ENCODE measurements at places on chromosomes 13 and 19.

DNA sequence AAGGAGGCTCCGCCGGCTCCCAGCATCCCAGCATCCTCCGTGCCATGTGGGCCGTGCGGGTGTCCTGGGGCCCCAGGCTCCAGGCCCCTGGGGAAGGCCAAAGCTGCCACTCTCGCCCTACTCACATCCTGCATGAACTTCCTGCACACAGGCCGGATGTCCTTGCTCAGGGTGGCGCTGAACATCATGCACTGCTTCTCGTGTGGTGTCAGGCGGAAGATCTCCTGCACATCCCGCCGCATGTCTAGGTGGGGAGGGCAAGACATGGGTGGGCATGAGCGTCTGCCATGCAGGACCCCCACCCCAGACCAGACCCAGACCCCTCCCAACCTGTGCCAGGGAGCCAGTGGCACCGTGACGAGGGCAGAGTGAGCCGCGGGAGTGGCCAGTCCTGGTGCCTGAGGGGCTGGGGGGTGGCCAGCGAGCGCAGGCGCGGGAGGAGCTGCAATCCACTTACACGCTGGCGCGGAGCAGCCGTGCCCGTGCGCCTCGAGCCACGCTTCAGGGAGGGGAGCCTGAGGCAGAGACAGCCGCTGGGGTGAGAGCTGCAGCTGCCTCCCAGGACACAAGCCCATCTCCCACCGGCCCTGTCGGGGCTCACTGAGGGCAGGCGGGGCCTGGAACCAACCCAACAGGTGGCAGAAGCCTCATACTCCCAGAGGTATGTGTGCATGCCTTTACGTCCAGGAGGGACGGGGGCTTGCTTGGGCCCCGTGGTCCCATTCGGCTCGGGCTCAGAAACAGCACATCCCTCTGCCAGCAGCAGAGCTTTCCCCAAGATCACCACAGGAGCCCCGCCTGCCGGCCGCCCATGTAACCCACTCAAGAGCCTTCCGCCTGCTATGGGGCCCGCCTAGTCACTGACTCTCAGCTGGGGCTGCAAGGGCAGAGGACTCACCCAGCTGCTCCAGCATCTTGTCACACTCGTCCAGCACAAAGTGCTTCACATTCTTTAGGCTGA, 8.8 kb downstream of the DDX39A start:
- DNase-seq: no peak

DNA sequence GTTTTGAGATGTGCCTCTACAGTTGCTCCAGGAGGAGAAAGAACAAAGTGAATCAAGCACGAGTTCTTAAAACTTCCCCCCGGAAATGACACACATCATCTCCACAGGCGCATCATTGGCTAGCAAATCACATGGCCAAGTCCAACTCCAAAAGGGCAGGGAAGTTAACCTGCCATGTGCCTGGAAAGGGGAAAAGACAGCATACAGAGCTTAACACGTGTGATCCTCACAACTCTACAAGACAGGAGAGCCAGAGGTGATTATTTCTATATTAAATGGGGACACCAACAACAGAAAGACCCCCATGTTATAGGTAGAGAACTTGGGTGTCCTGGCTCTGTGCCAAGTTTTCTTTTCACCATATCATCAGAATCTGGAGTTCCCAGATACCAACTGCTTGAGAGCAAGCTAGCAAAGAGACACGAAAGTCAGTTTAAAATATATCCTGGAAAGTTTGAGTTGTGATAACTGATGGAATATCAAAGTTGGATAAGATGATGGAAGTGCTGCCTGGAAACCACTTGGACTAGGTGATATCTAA, 871.1 kb downstream of the UQCRFS1 start:
- DNase-seq: no peak

DNA sequence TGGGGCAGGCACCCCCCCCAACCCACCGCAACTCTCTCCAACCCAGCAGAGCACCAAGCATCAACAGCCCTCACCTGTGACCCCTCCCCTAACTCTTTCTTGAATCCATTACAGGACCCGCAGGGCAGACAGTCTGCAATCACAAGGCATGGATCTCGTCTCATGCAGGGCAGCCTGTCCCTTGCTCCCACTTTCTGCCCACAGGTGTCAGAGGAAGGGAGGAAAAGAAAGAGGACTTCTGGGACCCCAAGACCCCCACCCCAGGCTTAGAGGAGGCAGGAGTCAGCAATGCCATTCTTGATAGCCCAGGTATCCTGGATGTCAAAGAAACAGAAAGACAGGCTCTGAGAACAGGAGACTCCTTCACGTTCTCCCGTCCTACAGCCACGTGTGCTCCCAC, 47.4 kb upstream of the TUBGCP3 start:
- DNase-seq: no peak

GRCh38 chr13:103195762-103196161, 129.5 kb upstream of the SLC10A2 start:
- no peak for DNase-seq

DNA sequence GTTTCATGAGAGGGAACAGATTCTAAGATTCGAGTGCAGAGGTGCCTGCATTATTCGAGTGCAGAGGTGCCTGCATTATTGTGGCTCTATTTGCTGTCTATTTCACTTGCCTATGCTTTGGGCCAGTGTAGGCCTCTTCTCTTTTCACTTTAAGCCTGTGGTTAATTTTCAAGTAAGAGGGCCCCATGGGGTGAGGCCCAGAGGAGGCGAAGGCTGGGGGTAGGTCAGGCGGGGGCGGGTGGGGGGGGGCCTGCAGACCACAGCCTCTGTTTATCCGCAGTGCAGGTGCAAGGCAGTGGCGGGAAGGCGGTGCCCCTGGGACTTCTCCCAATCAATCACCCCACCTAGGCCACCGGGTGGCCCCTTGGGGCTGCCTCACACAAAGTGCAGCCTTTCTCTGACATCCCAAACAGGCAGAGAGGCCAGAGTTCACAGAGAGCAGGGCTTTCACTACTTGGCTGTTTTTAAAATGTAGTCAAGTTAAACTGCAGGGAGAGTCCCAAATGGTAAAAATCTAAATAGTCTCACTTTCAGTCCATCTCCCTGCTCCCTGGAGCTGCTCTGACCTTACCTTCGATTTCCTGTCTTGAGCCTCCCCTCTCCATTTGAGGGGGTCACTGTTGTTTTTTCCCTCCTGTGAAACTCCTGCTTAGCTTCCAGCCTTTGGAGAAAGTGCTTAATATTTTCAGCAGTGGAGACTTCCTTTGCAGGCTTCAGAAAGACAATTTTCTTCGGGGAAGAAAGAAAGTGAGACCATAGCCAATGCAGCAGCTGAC, 249.0 kb downstream of the DLEU7 start:
- no peak for DNase-seq

- DNase-seq: no peak
These were observed 93.3 kb upstream of the UBL3 start for GRCh38 chr13:29943686-29944085.

DNA sequence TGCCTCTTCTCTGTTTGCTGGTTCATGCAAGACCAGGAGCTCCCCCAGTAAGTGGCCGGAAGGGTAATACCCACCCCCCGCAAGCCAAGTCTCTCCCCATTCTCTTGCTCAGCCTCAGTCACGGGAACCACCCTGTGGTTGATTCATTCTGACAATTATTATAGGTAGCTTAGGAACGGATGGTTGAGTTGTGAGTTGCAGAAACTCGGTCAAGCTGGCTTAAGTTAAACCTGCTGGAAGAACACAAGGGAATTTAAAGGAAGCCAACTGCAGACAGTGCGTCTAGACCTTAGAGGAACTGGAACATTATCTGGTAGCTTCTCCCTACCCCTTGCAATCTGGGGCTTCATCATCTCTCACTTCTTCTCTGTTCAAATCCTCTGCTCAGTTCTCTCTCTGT, 8.9 kb downstream of the FPR1 start:
- no peak for DNase-seq

GRCh38 chr19:31962561-31962996, 382.8 kb upstream of the ZNF507 start:
- DNase-seq: no peak

DNA sequence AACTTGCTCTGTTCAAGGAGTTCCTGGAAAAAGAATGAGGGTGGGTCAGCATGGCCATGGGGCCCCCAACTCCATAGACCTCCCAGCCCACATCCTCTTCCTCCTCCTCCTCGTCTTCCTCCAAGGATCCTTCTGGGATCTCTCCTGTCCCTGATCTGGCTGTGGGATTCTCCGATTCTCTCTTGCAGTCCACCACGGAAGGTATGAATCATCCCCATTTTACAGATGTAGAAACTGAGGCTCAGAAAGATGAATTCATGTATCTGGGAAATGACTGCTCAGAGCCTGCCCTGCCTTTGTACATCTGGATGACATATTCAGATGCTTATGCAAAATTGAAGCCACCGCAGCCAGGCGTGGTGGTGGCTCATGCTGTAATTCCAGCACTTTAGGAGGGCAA, 2.2 kb upstream of the KANK2 start:
- DNase-seq: no peak

DNA sequence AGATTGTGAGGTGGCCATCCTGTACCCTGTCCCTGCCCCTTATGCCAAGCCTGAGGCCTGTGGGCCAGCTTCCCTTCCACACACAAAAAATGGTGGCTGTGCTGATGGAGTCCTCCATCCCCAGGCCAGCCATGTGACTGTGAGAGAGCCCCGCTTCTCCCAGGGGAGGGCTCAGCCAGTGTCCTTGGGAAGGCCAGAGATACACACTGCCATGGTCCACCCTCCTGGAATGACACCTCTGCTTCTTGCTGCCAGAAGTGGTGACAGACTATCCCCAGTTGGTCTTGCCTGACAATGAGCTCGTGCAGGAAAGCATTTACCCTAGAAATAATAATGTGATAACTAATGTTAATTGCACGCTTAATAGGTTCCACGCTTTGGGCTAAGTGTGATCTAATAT, 38.0 kb downstream of the FAM124A start:
- DNase-seq: no peak

GRCh38 chr19:39843919-39844793, 2.0 kb downstream of the FBL start:
- no peak for DNase-seq

- no peak for DNase-seq
These were observed 3.6 kb downstream of the CDC42EP5 start for GRCh38 chr19:54469496-54469934.

DNA sequence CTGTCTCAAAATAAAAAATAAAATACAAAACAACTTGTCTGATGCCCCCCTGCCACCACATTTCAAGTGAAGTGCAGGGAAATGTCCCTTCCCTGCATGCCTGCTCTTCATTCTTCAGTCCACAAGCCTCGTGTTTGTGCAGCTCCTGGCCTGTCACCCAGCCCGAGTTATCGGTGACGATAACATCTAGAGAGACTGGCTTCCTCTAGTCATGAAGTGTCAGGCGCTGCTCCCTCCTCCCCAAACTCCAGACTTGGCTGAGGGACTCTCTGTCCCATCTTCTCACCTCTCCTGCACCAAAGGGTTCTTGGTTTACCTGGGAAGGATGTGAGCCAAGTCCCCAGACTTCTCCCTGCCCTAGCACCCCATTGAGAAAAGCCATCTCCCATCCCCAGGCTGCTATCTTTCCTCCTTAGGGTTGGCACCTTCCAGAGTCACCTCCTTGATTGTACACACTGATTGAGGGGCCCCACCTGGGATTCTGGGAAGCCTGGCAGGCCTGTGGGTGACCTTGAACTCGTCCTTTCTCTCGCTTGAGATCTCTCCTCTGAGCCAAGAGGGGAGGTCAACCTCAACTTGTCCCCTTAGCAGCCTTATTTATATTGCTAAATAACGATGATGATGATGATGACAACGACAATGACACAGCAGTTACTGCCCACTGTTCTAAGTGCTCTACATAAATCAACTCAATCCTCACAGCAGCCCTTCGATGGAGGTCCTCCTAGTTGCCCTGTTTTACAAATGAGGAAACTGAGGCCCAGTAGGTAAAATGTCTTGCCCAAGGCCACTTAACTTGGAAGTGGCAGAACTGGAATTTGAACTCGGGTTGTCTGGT, 13.1 kb upstream of the PLAUR start:
- no peak for DNase-seq

GRCh38 chr19:11797491-11797890, 832 bp upstream of the ZNF491 start:
- DNase-seq: peak; percentile 75
